NCI-H446 treated with DMSO at 0.1 percent for 48 hours (cell line): ENCODE measurements at places on chromosomes 3 and 15.

DNA sequence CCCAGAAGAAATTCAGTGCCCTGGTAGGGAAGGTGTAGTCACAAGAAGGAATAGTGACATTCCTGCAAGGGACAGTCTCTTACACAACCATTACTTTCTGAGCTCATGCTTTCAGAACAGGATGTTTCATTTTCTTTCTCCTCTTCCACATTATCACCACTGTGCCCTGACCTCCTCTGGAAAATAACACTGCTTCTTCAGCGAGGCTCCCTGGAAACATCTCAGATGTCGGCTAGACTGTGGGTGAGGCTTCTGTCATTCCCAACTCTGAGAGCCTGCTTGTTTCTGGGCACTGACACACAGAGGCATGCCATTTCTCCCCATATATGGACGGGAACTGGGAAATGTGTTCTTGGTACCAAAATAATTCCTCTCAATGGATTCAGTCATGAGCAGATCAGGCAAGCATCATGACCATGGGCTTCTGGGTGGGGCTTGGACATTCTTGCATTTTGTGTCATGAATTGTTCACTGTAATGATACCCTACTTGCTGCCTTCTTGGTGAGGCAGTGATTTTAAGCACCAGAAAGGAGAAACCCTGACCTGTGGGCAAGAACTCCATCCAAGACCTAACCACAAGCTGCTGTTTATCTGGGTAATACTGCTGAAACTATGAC is 14.3 kb upstream of the TNFAIP8L3 start:
- DNase-seq, result no peak

DNA sequence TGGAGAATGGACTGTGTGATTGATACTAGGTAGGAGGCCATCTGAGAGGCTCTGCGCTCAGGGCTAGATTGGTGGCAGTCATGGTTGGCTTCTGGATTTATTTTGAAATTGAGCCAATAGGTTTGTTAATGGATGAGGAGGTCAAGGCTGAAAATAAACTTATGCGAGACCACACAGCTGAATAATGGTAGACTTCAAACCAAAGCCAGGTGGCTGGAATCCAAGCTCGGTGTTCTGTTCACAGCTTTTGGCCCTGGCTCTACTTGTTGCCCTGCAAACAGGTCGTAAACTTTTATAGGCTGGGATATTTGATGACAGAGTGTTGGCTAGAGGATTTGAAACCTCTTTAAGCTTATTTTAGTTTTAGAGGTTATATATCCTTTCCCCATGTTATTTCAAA is 160.4 kb downstream of the CHL1 start:
- no peak for DNase-seq

DNA sequence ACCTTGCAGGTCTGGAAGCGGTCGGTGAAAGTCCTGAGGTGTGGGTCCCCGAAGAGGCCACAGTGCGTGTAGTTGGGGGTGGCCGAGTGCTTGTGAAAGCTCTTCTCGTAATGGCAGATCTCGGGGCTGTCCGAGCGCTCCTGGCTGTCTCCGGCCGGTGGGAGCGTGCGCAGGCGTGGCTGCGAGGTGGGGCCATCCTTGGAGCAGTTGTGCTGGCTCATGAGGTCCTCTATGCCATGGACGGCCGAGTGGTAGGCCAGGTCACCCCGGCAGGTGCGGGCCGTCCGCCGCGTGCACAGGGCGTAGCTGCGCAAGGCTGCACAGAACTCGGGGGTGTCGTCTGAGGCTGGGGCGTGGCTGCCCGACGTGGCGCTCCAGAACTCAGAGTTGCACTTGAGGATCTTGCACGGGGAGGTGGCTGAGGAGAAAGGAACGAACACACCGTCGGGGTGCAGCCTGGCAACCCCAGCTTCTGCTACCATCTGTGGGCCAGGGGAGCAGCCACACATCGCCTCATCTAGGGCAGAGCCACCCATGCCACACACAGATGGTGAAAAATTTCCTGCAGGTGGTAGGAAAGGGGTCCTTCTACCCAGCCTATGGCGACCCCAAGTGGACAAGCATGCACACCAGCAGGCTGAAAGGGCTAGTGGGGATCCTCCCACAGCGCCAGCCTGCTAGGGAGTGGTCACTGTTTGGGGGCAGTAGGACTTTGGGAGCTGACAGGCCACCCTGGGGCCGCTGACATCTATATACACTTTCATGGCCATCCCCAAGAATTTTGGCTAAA is 36.7 kb downstream of the RGMA start:
- no peak for DNase-seq

DNA sequence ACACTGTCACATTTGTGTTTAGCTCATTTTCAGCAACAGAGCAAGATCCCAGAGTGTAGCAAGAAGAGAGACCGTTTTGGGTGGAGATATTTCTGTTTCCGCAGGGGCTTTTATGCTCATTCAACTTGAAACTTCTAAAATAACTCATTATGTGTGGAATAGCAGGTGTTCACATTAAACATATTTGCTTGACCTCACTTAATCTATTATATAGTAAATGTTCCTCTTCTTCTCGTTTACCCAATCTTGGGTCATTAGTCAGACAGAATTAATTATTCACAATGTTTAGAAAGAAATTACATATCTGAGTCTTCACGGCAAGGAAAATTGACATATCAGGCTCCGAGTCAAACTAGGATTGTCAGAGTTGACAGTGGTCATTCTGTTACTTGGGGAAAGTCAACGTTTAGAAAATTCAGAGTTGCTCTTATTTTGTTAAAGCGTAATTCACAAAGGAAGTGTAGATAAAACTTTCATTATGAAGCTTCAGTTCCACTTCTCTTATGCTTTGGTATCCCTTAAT is 222.9 kb downstream of the TPRG1 start:
- no peak for DNase-seq

- no peak for DNase-seq
Observed at GRCh38 chr15:77870195-77871065, 207.1 kb downstream of the TBC1D2B start.

DNA sequence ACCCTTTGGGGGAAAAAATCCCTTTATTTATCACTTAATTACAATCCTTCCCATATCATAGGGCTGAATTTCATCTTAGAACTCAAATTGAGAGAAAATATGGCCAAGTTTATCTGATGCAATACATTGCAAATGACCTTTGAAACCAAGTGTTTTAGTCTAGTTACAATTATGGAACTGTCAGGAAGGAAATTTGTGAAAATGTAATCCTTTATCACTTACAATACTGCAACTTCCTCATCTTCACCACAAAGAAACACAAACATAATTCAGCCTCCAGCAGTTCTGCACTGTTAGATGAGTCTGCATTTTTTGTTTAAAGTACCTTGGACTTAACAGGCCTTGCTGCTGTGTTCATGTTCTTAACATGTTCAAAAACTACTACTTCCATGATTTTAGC is 4.6 kb downstream of the CCPG1 start:
- DNase-seq, result no peak

- DNase-seq, result no peak
Observed at GRCh38 chr3:41418961-41419691, 219.8 kb downstream of the CTNNB1 start.

DNA sequence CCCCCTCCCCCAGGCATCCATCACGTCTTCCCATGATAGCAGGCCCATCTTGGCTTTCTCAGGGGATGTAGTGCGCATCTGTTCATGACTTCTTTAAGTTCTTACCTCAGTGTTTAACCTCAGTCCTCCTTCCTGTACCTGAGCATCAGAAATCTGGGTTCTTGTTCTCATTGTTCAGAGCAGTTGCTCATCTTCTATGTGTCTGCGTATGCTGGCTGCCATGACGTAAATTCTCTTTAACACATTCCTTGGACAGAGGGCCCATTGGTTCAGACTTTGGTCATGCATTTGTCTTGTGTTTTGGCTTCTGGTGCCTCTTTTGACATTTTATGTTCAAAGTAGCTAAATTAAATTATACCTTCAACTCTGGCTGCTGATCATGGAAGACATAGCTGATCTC is 227.3 kb downstream of the CACNA2D3 start:
- no peak for DNase-seq

- DNase-seq, result no peak
Observed at GRCh38 chr3:72548981-72549380, 299.3 kb downstream of the SHQ1 start.

DNA sequence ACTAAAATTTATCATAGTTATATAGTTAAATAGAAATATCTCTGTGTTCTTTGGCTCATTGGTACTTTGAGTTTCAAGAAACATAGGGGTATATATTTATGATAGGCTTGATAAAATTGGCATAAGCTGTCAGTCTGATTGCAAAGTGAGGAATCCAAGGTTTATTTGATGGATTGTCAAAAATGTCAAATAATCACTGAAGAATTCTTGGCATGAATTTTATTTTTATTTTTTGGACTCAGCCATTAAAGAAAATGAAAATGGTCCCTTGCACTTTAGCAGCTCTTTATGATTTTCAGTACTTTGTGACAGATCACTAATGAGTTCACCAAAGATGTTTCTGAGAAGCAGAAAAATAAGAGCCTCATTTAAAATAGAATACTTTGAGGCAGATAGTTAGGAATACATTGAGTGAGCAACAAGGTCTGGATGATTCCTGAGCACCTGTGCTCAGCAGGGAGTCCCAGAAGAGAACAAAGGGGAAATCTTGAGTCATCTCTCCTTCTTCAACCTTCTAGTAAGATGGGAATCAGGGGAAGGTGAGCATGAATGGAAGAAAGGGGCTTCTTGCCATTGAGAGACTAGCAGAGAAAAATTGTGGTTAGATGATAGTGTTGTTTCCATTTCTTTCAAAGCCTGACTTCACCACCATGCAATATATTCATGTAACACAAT is 85.3 kb upstream of the VEPH1 start:
- DNase-seq, result no peak

DNA sequence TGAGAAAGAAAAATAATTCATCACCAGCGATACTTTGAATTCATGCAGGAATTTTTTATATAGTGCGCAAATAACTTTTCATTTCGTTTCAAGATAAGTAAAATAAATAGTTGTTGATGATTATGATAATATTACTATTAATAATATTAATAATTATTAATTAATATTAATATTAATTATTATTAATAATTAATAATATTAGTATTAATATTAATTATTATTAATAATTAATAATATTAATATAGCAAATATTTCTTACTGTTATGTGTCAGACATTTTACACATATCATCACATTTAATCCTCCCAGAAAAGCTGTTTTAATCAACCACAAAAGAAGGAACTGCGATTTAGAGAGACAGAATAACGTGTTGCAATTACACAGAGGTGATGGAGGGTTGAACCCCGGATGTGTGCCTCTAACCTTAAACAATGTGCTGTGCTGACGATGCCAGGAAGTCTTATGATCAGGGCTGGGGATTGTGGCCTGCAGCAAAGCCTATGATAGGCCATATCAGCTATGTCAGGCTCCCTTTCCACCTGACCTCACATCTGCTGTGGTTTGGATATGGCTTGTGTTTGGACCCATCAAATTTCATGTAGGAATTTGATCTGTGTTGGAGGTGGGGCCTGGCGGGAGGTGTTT is 263.5 kb upstream of the NR2F2 start:
- DNase-seq, result no peak

- no peak for DNase-seq
Observed at GRCh38 chr15:42493679-42494078, 1.8 kb upstream of the SNAP23 start.

- no peak for DNase-seq
Observed at GRCh38 chr3:4852780-4853748, 126.2 kb upstream of the BHLHE40 start.

DNA sequence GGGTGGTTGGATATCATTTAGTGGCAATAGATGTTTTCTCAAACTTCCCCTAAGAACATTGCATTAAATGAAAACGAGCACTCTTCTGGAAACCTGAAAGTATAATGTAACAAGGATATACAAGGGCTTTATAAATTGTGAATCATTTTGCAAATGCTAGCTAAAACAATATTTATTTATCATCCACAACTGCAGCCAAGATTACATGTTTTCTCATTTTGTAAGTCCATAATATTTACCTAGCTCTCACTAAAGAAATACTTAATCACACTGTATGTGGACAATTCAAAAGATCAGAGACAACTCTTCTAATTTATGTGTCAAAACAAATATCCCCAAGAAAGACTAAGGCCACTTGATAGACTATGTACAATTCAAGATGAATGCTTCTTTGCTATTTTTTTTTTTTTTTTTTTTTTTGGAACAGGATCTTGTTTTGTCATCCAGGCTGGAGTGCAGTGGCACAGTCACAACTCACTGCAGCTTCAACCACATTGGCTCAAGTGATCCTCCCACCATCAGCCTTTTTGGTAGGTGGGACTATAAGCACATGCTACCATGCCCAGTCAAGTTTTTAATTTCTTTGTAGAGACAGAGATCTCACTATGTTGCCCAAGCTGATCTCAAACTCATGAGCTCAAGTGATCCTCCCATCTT is 427.7 kb upstream of the THBS1 start:
- DNase-seq, result no peak

- no peak for DNase-seq
Observed at GRCh38 chr15:57572468-57572867, 19.2 kb upstream of the MYZAP start.

- DNase-seq, result no peak
Observed at GRCh38 chr3:99576904-99577559, 61.4 kb upstream of the COL8A1 start.

GRCh38 chr15:33405096-33405495 is 94.3 kb downstream of the RYR3 start:
- DNase-seq, result no peak

DNA sequence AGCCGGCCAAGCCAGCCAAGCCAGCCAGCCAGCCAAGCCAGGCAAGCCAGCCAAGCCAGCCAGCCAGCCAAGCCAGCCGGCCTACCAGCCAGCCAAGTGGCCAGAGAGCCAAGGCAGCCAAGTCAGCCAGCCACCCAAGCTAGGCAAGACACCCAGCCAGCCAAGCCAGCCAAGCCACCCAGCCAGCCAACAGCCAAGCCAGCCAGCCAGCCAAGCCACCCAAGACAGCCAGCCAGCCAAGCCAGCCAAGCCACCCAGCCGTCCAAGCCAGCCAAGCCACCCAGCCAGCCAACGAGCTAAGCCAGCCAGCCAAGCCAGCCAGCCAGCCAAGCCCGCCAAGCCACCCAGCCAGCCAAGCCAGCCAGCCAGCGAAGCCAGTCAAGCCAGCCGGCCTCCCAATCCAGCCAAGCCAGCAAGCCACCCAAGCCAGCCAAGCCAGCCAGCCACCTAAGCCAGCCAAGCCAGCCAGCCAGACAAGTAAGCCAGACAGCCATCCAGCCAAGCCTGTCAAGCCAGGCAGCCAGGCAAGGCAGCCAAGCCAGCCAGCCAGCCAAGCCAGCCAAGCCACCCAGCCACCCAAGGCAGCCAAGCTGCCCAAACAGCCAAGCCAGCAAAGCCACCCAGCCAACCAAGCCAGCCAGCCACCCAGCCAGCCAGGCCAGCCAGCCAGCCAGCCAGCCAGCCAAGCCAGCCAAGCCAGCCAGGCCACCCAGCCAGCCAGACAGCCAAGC is 200.5 kb downstream of the GOLGA6L6 start:
- DNase-seq, result no peak
